ENCODE measurements at places on chromosomes 2 and 18.

GRCh38 chr2:64453770-64454385 is at the start of gene LGALSL:
TSS of gene LGALSL (plus strand) at chr2:64454162. CDS start at chr2:64454546, 384 bp downstream.
- DNase-seq, result no peak

GRCh38 chr2:101983928-101984327 is 7.8 kb upstream of the IL1R2 start:
- DNase-seq, result no peak

DNA sequence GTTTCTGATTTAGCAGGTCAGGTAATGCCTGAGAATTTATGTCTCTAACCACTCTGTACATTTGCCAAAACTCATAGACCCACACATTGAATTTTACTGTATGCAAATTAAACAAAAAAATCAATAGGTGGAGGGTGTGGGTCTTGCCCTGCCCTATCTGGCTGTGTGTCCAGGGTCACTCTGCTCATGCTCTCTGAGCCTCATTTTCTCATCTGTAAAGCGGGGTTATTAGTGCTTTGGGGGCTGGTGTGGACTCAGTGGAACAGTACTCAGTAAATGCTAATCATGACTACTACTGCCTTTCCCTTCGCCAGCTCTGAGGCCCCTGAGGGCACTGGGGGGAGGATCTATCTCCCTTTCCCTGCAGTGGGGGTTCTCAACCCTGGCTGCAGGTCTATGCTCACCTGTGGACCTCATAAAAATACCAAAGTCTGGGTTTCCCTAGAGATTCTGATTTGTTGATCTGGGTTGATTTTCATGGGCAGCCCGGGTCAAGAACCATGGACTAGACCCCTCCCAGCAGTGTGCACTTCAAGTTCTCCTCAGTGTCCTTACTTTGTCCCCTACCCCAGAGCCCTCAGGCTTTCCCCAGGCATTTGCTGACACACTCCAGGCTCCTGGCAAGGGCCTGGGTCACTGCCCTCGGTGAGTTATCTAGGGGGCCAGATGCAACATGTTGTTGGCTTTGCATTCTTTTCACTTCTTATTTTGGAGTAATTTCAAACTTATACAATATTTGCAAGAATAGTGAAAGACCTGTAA is 27.5 kb downstream of the MTHFD2 start:
- DNase-seq, result no peak

- no peak for DNase-seq
Observed at GRCh38 chr18:38330573-38330972, 765.0 kb upstream of the CELF4 start.

- DNase-seq, result no peak
Observed at GRCh38 chr18:62999921-63000320, 284.6 kb downstream of the PHLPP1 start.

- no peak for DNase-seq
Observed at GRCh38 chr2:162994718-162995117, 156.2 kb upstream of the KCNH7 start.

GRCh38 chr18:63001861-63002260 is 286.5 kb downstream of the PHLPP1 start:
- DNase-seq, result no peak

DNA sequence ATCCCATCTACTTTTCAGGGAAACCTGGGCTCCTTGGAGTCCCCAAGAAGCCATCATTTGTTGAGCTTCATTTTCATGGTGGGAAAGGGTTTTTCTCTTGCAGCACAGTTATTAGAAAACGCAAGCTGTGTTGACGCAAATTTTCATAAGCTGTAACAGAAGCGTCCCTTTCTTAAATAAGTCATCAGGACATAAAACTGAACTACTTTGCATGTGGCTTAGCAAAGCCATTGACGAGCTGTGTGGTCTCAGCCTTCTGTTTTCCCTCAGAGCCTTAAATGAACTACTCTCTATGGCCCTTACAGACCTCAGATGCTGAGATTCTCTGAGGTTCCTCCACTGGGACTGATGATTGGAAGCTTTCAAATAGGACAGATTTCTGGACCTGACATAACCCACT is 85.1 kb downstream of the ARL4C start:
- no peak for DNase-seq

Data from thoracic aorta (tissue), 2 donors.